Fibroblast of pulmonary artery (primary cell): ENCODE measurements at places on chromosomes 1 and 21.

GRCh38 chr1:10295481-10296085 is 85.2 kb downstream of the KIF1B start:
- DNase-seq, result no peak

DNA sequence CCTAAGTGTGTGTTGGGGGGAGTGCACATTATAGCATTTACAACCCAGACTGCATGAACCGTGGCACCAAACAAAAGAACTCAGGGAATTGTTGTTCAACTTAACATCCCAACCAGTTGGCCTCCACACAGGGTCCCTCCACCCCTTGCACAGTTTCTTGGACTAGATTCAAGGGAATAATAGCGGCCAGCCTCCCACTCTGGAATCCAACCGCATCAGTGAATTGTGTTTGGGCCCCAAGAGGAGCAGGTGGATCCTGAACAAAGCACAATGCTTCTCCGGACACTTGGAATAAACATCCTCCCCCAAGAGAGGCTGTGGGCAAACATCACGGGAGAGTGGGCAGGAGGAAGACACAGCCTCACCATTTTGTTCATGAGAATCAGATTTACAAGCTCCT is 18.2 kb downstream of the CD34 start:
- DNase-seq, result peak; percentile 49

GRCh38 chr1:244049162-244050013 is 1.7 kb upstream of the ZBTB18 start:
- DNase-seq, result no peak

GRCh38 chr1:180860535-180860934 is 52.2 kb upstream of the KIAA1614 start:
- no peak for DNase-seq

GRCh38 chr21:46457801-46458314 is 833 bp upstream of the DIP2A start:
- DNase-seq, result peak; percentile 43

GRCh38 chr1:40951943-40952743 is 27.4 kb upstream of the CTPS1 start:
- peak; percentile 57 for DNase-seq

GRCh38 chr1:160251687-160252526 is 10.4 kb downstream of the DCAF8 start:
- peak; percentile 85 for DNase-seq

DNA sequence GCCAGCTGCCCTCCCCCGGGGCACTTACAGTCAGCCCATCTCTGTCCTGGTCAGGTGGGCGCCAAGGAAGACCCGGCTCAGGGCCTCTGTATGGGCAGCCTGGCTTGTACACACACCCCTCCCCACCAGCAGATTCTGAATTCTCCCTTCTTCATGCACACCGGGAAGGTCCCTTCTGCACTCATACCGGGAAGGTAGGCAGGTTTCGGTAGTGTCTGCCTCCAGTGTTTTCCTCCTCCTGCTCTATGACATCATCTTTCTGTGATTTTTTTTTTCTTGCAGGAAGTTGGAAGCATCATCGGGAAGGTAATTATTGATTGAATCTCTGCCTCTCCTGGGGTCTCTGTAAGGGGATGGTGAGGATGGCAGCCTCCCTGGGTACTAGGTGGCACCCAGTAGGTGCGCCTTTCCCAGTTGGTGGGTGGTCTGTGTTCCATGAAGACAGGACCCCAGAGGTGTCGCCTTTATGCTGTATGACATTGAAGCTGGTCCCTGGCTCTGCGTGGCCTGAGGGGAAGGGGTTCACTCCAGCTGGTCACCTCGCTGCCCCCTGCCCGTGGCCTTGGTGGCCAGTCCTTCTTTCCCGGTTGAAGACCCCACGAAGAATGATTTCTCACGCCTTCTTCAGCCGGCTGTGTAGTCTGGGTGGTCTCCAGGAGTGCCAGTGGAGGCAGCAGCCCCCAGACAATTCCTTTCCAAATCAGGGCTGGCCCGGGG is 82.1 kb upstream of the COL6A1 start:
- DNase-seq, result no peak

DNA sequence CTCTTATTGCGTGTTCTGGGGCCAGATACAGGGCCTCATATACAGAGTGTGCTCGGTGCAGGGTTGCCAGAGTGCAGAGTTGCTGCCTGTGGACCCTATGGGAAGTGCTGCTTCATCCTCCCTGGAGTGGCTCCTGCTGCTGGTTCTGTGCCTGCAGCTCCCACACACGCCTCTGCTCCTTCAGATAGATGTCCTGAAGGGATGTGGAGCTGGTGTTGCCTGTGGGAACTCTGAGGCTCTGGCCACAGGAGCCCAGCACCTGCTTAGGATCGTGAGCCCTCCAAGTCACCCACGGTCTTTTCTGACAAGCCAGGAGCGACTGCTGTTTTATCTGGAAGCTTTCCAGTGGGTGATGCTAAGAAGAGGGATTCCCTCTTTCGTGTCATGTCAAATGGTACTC is 120.5 kb downstream of the CAMTA1 start:
- no peak for DNase-seq

DNA sequence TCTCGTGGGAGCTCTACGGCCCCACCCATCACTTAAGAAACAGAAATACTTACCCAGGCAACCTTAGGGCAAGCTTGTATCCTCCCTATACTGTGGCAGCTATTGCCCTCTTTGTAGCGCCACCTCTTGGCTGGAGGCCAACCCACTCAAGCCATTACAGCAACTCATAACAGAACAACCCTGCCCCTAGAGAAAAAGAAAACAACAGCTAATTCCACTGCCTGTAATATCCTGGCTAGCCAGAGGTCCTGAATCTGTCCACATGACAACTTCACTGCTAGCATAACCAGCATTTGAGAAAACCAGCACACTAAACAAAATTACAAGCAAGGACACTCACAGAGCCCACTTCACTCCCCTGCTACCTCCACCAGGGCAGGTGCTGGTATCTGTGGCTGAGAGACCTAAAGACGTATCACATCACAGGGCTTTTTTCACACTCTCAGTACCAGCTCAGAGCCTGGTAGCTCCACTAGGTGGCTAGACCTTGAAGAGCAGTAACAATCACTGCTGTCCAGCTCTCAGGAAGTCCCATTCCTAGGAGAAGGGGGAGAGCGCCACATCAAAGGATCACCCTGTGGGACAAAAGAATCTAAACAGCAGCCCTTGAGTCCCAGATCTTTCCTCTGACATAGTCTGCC is 14.5 kb upstream of the MX1 start:
- DNase-seq, result no peak

DNA sequence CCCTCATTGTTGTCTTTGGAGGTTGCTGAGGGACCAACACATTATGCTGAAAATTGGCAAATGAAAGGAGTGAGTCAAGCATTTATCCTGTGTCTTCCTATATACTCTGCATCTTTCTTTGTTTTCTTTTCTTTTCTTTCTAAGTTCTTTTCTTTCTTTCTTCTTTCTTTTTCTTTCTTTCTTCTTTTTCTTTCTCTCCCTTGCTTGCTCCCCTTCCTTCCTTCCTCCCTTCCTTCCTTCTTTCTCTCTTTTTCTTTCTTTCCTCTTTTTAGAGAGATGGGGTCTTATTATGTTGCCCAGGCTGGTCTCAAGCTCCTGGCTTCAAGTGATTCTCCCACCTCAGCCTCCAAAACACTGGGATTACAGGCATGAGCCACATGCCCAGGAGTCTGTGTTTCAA is 28.3 kb upstream of the COX20 start:
- no peak for DNase-seq

- peak; percentile 21 for DNase-seq
These were observed 34.7 kb upstream of the COL6A2 start for GRCh38 chr21:46063227-46063626.

DNA sequence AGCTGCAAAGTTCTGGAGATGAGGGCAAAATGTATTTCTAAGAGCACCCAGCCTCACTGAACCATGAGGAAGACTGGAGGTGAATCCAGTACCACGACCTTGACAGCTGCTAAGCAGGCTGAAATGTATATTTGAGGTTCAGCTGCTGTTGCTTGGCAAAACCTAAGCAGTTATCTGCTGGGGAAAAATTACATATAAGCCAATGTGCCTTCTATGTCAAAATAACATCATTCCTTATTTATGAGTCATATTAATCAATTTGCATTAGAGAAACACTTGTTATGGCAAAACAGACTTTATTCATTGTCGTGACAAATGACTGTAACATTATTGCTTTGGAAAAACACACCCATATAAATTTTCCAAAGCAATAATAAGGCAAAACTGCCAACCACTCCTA is 560.5 kb upstream of the NR5A2 start:
- no peak for DNase-seq

DNA sequence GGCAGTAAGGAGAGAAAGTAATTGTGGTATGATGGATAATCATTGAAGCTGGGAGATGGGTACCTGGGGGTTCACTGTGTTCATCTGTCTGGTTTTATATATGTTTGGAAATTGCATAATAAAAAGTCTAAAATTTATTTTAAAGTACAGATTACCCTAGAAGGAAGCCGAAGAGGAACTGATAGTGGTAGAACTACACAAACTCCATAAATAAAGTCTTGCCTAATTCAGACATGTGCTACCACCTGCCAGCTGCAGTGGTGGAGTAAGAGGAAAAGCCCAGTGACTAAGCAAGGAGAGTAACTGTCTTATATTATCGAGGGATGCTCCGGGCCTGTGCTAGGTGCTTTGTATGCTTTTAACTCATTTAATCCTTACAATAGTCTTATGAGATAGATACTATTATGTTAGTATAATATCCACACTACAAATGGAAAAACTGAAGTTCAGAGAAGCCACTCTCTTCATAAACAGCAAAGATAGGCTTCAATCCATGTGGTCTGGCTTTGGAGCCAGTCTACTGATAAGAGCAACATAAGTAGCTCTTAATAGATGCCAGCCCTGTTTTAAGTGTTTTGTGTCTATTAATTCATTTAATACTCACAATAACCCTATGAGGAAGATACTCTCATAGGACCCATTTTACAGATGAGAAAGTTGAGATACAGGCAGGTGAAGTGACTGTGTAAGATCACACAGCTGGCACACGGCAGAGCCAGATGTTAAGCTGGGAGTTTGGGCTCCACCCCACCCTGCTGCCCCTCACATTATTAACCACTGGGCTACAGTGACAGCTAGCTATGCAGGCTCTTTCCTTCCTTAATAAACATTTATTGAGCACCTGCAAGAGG is 56.8 kb upstream of the HNRNPU start:
- peak; percentile 10 for DNase-seq

DNA sequence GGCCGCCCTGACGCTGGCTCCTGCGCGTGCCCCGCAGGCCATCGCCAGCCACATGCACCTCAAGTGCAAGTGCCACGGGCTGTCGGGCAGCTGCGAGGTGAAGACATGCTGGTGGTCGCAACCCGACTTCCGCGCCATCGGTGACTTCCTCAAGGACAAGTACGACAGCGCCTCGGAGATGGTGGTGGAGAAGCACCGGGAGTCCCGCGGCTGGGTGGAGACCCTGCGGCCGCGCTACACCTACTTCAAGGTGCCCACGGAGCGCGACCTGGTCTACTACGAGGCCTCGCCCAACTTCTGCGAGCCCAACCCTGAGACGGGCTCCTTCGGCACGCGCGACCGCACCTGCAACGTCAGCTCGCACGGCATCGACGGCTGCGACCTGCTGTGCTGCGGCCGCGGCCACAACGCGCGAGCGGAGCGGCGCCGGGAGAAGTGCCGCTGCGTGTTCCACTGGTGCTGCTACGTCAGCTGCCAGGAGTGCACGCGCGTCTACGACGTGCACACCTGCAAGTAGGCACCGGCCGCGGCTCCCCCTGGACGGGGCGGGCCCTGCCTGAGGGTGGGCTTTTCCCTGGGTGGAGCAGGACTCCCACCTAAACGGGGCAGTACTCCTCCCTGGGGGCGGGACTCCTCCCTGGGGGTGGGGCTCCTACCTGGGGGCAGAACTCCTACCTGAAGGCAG is 23.4 kb upstream of the ARF1 start:
- DNase-seq, result no peak

GRCh38 chr1:232038706-232039677 is 412.4 kb downstream of the DISC1 start:
- DNase-seq, result peak; percentile 24

DNA sequence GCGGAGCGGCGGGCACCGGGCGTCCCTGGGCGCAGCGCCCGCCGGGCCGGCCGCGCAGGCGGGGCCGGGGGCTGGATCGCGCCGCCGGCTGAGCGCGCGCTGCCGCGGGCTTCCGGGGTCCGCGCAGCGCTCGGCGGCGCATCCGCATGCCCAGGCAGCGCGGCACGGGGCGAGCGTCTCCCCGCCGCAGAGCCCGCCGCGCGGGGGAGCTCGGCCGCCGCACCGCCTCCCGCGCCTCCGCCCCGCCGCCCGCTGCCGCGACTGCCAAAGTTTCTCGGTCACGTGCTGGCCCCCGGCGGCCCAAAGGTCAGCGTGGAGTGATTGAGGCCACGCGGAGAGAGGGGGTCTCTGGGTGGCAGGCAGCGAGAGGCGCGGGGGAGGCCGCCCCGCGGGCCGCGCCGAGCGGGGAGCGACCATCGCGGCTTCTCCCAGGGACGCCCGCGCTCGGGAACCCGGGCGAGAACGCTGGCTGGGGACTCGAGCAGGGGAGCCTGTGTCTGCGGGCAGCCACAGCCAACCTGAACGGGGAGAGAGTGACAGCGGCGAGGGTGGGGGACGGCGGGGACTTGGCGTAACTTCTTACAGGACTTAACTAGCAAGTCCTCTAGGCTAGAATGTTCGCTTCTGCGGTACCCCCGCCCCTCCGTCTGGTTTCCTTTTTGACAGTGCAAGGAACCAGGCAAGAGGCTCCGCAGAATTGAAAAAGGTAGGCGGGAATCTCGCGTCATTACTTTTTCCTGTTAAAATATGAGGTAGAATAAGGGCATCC is at the start of gene ILDR2:
Gene ILDR2 (minus strand): TSS at position 180 of the 769 bp plus-strand sequence. CDS start 272 bp downstream, outside the sequence.
- DNase-seq, result peak; percentile 21

DNA sequence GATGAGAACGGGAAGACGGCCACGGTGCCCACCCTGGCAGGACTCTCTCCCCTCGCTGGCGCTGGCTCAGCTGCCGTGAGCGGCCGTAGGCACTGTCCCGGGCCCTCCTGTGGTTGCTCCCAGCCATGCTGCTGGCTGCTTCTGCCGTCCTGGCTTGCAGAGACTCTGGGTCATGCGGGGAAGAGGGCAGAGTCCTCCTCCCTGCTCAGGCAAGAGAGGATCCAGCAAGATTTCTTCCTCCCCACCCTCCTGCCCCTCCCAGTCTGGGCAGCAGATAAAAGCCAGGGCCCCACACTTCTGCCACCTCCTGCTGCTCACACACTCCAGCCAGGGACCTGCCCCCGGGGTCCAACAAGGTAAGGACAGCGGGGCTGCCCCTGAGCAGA is 60.1 kb downstream of the AGPAT3 start:
- no peak for DNase-seq
